ENCODE measurements at places on chromosomes 7 and 10.

DNA sequence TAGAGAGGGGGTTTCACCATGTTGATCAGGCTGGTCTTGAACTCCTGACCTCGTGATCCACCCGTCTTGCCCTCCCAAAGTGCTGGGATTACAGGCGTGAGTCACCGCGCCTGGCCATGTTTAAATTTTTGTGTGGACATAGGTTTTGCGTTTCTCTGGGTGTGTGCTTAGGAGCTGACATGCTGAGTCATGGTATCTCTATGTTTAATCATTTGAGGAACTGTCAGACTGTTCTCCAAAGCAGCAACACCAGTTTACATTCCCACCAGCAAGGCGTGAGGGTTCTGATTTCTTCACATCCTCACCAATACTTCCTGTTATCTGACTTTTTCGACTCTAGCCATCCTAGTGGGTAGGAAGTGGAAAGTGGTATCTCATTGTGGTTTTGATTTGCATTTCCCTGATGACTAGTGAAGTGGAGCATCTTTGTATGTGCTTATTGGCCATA lies 153.7 kb downstream of the DNAJB6 start:
- DNase-seq = no peak

- DNase-seq = no peak
Measured at GRCh38 chr7:93117327-93117726, 452 bp downstream of the SAMD9 start.

DNA sequence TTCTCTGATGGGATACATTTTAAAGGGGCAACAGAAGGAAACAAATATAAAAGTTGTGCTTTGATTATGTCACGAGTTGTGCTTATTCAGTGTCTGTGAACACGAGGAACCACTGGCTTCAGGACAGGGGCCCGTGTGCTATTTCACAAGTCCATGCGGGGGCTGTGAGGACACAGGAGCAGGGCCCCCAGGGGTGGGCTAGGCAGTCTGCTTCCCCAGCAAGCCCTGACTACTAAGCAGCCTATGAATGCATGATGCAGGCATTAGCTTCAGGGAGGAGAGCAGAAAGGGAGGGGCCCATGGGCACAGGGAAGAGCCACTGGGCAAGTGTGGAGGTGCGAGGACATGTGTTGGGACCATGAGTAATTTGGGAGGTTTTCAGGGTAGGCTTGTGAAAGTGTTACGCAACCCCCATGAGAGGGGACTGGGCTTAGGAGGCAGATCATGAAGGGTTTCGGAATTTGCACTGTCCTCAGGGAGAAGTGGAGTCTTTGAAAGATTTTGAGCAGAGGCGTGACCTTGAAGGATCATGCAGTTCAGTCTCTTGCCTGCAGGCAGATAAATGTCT lies 424.9 kb downstream of the CALN1 start:
- no peak for DNase-seq

DNA sequence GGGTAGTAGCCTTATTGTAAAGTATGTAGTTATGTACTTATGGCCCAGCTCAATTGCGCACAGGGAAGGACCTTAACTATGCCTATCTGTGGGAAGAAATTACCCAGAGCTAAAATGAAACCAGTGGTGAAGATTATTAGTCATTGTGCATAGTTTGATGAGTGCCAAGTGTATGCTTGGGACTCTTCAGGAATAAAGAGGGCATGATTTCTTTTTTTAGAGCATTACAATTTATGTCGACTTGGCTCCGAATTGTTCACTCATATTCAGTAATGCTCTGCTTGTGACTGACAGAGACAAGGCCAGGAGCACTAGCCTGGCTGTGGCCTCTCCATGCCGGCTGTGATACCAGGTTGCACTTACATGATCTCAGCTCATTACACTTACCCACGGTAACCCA lies 269.5 kb downstream of the TRIL start:
- DNase-seq = no peak

DNA sequence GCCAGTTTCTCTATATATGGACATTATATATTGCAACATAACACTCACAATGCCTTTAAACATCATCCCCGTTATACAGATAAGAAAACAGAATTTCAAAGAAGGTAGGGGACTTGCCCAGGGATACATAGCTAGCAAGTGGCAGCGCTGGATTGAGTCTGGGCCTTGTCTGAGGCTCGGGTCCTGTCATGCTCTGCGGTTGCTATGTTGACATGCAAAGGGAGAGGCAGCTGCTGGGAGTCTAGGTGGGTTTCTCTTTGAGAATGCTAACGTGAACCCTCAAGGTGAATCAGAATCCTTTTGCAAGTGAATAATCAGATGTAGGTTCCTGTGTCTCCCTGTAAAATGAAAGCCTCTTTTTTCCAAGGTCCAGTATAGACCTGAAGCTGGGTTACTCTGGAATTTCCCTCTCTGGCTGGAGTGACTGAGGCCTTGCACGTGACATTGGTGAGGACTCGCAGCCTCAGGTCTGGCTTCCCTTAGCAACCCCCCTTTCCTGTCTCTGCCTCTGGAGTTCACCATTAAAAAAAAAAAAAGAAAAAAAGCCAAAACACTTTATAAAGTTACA lies 38.9 kb downstream of the TCF7L2 start:
- no peak for DNase-seq

GRCh38 chr7:85405016-85405902 lies 218.4 kb upstream of the SEMA3D start:
- DNase-seq = no peak

Measured in activated T-helper 1 cell treated with anti-CD3 and anti-CD28 coated beads, Interleukin-2, amount 50 U/mL, for 16 hours (primary cell).